ENCODE measurements at places on chromosomes 6 and 20.
A peak's percentile ranks its signal among the peaks of the same experiment; 100 is the strongest.

DNA sequence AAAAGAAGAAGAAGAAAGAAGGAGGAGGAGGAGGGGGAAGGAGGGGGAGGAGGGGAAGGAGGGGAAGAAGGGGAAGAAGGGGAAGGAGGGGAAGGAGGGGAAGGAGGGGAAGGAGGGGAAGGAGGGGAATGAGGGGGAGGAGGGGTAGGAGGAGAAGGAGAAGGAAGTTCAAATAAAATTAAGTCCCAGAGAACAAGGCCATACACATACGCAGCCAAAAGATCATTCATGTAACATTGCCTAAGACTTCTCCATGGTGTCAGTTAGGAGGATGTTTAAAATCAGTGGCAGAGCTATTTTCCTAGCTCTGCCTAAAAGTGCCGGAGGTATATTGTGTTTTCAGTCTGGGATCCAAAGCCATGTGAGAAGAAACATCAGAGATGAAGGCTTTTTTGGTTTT is 75.8 kb downstream of the PLCB4 start:
- DNase-seq, result no peak

- no peak for DNase-seq
Measured at GRCh38 chr20:57526087-57526884, 1.3 kb upstream of the CTCFL start.

GRCh38 chr20:631101-631500 is 21.0 kb upstream of the TCF15 start:
- DNase-seq, result no peak

DNA sequence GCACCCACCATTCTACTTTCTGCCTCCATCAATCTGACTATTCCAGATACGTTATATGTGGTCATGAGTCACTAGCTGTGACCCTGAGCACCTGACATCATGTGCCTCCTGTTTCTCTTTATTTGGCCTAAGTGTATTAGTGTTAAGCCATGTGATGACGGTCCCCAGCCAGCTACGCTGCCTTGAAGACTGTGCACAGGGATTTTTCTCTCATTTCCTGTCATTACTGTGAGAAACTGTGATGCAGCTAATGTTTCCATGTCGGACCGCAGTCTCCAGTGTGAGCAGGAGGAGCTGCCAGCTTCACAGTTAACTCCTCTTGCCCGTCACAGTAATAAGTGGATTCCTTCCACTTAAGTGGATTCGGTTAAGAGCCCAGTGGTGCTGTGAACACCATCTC is 9.9 kb upstream of the SPATS1 start:
- DNase-seq, result no peak

DNA sequence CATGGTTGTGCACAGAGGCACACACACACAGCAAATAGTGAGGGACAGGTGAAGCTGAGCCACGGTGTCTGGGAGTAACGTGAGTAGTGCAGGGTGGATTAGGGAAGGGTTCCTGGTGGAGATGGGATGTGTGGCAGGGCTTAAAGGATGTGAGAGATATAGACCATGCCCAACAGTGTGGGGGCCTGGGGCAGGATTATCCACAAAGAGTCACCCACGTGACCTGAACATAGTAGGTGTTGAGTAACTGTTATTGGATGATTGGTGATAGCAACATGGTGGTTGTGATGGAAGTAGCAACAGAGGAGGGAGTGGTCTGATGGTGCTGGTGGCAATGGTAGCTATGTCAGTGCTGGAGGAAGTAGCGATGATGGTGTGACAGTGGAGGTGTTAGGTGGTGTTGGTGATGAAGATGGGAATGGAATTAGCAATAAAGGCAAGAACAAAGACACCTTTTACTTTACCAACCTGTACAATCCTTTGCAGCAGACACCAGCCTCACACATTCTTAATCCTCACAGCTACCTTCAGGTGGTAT is 135.1 kb downstream of the MRPL14 start:
- DNase-seq, result no peak

DNA sequence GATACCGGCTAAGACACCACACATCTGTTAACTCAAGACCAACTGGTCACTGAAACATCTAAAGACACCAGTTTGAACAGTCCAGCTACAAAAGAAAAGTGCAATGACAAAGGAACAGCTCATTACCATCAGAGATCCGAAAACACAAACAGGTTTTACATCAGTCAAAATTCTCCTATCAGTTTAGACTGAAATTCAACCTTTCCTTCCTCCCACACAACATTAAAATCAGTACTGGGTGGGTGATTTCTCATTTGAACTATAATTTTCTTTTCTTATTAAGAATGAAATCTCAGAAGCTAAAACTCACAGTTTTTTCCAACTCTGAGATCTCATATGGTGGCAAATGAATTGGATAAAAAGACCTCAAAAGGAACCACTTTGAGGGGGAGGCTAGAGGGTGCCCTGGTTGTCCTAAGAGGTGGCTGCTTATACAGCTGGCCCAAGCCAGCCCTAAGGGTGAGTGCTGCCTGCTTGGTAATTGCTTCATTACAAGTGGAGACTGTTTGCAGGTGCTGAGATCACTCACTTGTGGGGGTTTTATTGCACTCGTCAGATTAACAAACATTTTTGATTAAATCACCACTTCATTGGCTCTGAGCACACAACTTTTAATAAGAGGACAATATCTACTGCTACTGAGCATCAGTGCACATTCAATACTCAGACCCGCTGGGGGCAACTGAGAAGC is 4.3 kb downstream of the CCDC167 start:
- DNase-seq, result no peak

DNA sequence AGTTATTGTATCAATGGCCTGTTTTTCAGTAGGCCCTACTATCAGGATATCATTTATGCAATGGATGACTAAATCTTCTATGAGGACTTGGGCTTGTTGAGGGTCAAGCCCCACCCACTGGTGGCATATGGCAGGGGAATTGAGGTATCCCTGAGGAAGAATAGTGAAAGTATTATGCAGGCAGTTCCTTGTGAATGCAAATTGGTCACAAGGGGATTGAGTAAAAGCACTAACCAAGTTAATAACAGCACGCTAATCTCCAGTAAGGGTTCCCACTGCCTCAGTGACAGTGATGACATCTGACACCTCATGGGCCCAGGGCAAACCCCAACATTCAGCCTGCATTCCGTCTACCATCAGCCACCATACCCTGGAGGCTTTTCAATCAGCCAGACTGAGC is 14.9 kb downstream of the BPIFA1 start:
- no peak for DNase-seq

DNA sequence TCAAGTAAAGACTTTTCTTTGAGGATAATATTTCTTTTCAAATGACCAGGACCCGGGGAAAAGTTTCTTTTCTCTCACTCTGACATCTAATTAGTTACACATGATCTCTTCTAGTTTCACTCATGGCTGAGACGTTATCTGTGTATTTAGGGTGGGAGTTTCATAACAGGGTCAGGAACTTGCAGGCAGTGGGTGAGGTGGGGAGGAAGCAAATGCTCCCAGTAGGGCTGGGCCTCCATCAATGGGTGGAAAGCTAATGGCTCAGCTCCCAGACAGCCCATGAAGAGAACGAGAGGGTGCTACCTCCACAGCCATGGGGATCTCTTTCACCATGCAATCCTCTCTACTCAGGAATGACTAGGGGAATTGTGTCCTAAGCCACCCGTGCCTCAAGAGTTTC is 119.3 kb downstream of the F13A1 start:
- no peak for DNase-seq

- no peak for DNase-seq
Measured at GRCh38 chr6:35831257-35832007, 26.3 kb downstream of the LHFPL5 start.

DNA sequence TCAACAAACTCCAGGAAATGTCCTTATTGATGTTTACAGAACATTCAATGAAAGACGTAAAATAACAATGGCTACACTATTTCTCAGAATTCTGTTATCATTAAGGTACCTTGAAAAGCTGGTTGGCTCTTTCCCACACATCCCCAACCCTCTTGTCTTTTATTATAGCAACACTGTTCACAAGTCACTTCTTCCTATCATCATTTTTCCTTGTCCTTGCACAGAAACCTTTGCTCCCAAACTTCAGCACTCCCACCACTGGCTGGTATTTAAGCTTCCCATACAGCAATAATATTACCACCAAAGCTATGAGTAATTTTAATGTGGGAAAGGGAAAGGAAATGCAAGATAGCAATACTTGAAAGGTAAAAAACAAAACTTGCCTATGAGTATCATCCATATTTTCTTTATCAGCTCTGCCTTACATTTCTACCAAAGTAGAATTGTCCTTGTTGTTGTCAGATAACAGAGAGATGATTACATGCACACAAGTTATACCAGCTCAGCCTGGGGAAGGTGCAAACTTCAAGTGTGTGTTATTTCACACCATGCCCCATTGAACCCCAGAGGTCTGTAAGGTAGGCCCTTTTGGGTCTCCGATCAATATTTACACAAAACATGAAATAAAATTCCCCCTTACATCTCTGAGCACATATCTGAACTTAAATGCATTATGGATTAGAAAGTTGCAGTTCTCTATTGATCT is 32.2 kb downstream of the ARHGAP18 start:
- DNase-seq, result peak; percentile 52

- no peak for DNase-seq
Measured at GRCh38 chr6:21665110-21665391, 71.5 kb downstream of the SOX4 start.

DNA sequence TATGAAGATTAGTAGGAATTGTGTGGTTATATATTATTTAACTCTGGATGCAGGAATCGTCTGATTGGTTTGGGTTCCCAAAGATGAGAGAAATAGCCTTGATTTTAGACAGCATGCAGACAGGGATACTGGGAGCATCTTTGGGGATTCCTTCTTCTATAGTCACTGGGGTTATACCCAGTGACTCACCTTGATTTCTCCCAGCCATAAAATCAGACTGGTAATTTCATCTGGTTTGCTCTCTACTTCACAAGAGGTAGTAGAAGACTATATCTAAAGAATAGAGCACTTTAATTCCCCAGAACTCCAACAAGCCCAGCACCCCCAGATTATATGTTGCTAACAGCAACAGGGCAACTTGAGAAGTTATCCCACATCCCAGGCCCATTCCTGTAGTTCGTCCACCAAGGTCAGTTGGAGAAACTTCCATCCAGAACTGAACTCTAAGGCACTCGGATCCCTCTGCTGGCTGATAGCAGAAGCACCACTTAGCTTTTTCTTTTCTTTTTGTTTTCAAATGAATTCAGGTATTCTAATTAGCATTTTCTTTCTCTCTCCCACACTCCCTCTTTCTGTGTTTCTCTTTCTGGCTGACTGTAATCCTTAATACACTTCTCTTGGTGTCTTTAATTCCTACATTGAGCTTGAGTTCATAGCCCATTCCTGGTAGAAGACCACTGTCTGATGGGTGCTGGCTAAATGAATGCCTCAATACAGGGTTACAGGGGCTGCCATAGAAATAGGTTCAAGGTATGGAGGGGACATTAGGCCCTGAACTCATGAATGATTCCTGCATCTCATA is 20.4 kb upstream of the EFHC1 start:
- peak; percentile 71 for DNase-seq

GRCh38 chr20:37907677-37908401 is 4.9 kb downstream of the VSTM2L start:
- DNase-seq, result no peak

DNA sequence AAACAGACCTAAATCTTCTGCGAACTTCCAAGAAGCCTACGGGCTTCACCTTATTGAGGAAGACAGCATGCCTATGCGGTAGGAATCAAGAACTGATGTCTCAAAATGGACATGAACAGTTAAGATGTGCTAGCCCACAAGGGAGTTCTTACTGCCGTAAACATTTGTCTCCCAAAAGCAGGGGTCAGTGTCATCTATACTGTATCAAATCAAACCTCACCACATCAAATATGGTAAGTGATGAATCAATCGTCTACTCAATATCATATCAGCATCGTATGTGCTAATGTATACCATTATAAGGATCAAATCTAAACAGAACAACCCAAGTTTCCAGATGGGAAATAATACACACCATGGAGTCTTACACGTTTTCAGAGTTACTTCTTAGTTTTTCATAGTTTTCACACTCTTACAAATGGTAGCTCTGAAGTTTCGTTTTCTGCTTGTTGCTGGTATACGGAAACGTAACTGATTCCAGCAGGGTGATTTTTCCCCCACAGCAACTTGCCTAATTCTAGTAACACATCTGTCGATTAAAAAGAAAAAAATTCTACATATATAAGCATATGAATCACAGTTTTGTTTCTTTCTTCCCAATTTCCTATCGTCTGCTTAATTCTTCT is 12.6 kb downstream of the RRBP1 start:
- no peak for DNase-seq

DNA sequence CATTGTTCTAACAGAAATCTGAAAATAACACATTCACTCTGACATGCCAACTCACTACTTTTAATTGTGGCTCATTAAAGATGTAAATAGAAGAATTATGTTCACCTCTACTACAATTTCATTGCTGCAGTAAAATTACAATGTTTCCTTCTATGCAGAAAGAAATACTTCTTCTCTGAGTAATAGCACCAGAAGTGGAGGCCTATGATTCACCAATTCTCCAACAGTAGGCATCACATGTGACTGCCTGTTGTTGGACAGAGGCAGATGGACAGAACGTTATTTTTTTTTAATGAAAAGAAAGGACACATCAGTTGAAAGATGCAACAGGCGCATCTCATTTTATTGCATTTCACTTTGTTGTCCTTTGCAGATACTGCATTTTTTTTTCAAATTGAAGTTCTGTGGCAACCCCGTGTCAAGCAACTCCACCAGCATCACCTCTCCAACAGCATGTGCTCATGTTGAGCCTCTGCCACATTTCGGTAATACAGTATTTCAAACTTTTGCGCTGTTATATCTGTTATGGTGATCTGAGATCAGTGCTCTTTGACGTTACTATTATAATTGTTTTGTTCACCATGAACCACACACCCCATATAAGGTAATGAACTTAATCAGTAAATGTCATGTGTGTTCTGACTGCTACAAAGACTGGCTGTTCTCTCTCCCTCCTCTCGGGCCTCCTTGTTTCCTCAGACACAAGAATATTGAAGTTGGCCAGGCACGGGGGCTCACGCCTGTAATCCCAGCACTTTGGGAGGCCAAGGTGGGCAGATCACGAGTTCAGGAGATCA is 121.4 kb downstream of the ATXN1 start:
- no peak for DNase-seq

- no peak for DNase-seq
Measured at GRCh38 chr6:32110632-32111031, 1.5 kb upstream of the TNXB start.

DNA sequence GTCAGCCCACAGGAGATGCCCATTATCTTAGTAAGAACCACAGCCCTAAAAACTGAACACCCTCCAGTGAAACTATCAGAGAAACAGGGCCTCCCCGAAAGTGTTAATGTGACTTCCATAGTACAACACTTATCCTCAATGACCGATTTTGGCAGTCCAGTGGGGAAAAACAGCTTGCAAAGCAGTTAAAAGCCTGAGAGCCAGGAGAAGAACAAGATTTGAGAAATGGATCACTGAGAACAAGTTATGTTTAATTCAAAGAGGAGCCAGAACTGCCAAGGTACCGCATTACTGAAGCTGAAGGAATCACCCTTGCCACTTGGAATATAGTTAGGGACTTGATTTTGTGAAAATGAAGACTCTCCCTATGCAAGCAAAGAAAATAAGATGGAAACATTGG is 236.9 kb downstream of the QKI start:
- DNase-seq, result no peak

- no peak for DNase-seq
Measured at GRCh38 chr6:2937627-2938003, 33.8 kb downstream of the SERPINB6 start.

- DNase-seq, result no peak
Measured at GRCh38 chr6:143406673-143407072, 43.8 kb downstream of the ADAT2 start.

Measured in small intestine (tissue), 16 donors.